ENCODE measurements at places on chromosomes 12 and 14.

- DNase-seq, result no peak
These were observed 116.6 kb upstream of the PZP start for GRCh38 chr12:9324782-9325181.

DNA sequence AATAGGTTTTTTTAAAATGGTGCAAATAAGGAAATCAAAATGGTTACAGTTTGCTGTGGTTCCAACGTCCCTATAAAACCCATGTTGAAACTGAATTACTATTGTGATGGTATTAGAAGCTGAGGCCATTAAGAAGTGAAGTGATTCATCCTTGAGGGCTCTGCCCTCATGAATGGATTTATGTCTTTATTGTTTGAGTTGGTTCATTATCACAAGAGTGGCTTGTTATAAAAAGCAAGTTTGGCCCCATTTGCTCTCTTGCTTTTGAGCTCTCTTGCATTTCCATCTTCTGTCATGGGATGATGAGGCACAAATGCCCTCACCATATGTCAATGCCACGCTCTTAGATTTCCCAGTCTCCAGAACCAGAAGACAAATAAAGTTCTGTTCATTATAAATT lies 62.3 kb downstream of the PRKD1 start:
- peak; percentile 15 for DNase-seq

- DNase-seq, result no peak
These were observed 12.7 kb upstream of the EIF4B start for GRCh38 chr12:52993558-52993869.

- no peak for DNase-seq
These were observed 13.2 kb downstream of the PGF start for GRCh38 chr14:74942181-74942580.

GRCh38 chr12:50120953-50121352 lies 8.9 kb downstream of the COX14 start:
- no peak for DNase-seq

- no peak for DNase-seq
These were observed 31.1 kb upstream of the MAP1LC3B2 start for GRCh38 chr12:116528065-116528464.

DNA sequence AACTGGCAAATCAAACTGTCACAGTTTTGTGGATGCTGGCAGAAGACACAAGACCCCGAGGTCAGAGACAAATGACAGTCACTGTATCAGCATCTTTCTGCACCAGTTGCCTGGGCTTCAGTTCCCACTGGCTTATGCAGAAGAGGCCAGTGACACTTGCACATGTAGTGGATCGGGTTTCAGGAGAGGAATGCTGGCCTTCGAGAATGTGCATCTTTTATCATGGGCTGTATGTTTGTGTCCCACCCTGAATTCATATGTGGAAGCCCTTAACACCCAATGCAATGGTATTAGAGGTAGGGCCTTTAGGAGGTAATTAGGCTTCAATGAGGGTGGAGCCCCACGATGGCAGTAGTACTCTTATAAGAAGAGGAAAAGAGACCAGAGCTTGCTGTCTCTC lies 150.9 kb downstream of the SLC15A4 start:
- no peak for DNase-seq

DNA sequence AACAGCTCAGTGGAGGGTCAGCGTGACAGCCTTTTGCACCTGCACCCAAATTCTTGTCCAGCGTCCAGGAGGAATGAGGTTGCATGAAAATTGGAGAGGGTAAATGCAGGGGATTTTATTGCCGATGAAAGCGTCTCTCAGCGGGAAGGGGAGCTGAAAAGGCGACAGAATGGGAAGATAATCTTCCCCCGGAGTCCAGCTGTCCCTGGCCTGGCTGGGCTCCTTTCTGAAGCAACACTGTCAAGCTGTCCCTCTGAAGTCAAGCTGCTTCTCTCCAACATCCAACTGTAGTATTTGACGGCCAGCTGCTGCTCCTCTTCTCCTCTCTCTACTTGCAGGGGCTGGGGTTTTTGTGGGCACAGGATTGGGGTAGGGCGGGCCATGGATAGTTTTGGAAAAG lies 32.7 kb downstream of the NOPCHAP1 start:
- no peak for DNase-seq

DNA sequence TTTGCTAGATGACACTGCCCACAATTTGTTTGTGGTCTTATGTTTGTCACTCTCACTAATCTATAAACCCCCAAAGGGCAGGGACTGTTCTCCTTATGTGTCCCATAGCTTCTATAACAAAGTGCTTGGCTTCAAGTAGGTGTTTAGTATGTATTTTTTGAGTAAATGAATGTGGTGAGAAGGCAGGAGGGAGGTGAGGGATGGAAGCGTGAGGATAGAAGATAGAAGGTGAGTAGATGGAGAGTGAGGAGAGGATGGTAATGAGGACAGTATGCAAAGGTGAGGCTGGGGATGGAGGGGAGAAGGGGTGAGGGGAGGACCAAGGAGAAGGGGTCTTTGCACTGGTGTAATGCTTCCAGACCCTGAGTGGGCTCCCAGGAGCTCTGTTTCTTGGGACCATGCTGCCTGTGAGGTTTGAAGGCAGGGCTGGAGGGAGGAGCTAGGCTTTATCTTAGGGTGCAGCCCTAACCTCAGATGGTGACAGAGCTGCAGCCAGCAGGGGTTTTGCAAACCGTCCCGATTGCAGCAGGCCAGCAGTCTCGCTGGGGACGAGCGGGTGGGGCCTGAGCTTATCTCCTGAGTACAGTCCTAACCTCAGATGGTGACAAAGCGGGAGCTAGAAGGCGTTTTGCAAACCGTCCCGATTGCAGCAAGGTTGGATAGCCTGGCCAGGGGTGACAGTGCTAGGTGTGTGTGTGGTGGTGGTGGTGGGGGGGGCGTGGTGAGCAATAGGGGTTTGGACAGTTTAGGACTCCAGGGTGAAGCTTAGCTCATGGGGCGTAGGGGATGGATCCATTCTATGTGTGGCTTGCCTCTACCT lies 6.5 kb downstream of the CEBPE start:
- DNase-seq, result no peak

DNA sequence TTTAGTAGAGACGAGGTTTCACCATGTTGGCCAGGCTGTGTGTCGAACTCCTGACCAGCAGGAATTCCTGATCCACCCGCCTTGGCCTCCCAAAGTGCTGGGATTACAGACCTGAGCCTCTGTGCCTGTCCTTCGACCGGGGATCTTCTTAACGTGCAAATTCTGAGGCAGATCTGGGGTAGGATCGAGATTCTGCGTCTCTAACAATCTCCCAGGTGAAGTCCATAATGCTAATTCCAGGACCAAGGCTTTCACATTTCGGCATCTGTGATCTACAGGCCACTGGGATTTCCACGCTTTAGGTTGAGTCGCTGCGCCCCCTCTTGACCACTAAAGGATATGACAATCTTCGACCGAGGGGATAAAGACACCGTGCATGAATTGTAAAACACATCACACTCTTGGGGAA lies 24.8 kb downstream of the FOS start:
- peak; percentile 71 for DNase-seq

DNA sequence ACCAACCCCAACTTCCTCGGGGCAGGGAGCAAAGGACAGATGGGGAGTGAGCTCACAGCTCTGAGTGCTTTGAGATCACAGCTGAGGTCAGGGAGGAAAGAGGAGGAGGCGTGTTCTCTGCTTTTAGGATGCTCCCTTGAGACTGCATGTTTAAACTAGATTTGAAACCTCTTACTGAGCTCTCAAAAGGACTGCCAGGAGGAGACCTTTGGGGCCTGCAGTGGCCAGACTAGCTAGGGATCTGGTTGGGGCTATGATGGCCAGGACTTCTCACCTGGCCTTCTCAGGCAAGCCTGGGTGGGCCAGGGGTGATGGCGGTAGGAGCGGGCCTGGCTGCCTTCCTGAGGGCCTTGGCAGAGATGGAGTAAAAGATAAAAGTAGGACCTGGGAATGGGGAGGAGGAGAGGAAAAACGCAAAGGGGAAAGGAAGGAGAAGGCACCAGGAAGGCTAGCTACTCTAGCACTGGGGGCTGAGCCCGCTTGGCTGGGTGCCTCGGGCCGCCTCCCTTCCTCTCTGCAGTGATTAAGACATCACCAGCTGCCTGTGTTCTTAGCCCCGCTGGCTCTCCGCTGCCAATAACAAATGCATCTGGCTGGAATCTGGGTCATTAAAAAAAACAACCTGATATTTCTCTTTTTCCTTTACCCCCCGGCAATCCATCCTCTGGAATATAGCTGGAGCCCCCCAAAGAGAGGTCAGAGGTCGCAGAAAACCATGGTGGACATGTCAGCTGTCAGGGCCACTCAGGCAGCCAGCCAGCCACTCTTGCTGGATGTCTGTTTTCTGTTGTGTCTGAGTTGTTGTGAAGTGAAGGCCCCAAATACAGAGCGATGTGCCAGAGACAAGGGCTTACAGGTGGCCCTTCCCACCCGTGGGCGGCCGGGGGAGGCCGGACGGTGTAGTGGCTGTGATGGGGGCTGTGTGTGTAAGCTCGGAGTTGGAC lies 141.3 kb downstream of the TSPAN9 start:
- peak; percentile 86 for DNase-seq

DNA sequence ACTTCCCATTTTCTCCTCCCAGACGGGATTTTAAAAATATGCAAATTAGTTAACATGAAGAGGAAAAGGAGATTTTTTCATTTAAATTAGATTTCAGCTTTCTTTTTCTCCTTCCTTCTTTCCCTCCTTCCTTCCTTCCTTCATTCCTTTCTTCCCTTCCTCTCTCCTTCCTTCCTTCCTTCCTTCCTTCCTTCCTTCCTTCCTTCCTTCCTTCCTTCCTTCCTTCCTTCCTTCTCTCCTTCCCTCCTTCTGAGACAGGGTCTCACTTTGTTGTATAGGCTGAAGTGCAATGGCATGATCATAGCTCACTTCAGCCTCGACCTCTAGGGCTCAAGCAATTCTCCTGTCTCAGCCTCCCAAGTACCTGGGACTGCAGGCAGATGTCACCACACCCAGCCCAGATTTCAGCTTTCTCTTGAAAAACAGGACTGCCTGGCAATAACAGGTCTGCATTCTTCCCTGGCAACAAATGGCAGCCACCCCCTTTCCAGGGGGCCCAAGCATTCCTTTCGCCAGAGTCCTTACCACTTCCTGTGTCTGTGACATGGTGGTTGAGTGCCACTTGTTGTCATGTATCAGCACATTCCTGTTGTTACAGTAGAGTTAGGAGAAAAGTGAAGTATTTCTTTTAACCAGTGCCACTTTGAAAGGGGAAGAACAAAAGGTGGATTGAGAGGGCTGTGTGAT lies 119.1 kb downstream of the PTPN11 start:
- DNase-seq, result no peak

- no peak for DNase-seq
These were observed 17.2 kb downstream of the DPF3 start for GRCh38 chr14:72876710-72877063.

DNA sequence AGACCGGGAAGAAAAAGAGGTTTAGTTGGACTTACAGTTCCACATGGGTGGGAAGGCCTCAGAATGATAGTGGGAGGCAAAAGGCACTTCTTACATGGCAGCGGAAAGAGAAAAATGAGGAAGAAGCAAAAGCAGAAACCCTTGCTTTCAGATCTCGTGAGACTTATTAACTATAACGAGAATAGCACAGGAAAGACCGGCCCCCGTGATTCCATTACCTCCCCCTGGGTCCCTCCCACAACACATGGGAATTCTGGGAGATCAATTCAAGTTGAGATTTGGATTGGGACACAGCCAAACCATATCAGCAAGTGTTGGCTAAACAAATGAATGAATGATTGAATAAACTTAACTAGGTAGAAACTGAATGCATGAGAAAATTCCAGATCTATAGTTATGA lies 85.3 kb upstream of the PARP11 start:
- DNase-seq, result no peak

- no peak for DNase-seq
These were observed 14.7 kb upstream of the CDH24 start for GRCh38 chr14:23071921-23072539.

DNA sequence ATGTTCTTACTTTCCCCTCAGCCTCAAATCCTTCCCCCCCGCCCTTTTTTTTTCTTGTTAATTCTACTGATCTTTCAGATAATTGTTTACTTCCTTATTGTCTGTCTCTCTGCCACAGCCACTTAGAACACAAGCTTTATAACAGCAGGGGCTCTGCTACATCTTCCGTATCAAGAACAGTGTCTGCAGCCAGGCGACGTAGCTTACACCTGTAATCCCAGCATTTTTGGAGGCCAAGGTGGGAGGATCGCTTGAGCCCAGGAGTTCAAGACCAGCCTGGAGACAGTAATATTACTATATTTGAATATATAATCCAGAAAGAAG lies 5.4 kb downstream of the SOS2 start:
- DNase-seq, result no peak

DNA sequence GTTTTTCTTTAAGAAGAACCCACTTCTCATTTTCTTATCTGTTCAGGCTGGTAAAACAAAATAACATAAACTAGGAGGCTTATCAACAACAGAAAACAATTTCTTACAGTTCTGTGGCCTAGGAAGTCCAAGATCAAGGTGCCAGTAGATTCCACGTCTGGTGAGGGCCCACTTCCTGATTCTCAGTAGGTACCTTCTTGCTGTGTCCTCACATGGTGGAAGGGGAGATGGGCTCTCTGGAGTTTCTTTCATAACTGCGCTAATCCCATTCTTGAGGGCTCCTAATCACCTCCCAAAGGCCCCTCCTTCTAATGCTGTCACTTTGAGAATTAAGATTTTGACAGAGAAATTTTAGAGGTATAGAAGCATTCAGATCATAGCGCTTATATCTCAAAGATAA lies 33.4 kb downstream of the TXNRD1 start:
- no peak for DNase-seq

DNA sequence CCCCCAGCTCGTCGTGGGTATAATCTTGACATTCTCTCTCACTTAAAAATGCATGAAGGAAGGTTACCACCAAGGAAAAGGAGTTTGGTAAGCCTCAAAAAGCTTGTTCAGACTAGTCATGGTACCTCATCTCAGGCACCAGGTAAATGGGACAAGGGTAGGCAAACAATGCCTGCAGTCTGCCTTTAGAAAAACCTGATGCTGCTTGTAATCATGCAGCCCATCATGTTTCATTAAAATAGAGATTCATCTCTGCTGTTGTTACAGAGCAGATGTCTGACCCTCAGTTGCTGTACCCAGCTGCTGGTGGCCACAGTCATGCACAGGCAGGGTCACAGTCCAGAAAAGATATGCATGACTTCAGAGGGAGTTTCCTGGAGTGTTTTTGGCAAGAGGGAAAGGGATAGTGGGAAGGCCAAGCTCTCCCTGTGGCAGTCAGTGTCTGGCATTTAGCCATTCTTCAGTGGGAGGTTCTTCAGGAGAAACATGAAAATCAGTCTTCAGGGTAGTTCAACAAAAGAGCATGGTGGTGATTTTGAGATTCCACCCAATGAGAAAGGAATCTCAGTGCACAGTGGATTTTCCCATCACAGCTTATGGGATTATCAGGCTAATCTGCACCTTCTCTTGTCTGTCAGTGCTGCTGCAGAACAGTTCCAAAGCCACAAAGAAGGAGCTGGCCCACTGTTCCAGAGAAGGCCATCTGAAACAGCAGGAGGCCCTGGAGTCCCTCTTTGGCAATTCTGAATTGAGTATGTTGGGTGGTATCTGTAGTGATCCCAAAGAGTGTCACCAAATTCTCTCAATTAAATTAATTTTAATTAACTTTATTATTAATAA lies 202.7 kb upstream of the FRMD6 start:
- no peak for DNase-seq

All from NCI-H2081 (cell line).